ENCODE measurements at places on chromosomes 1 and 21.

- no peak for DNase-seq
Observed at GRCh38 chr1:245790441-245790840, 635.7 kb downstream of the KIF26B start.

- no peak for DNase-seq
Observed at GRCh38 chr1:27994060-27994459, 34.3 kb downstream of the XKR8 start.

DNA sequence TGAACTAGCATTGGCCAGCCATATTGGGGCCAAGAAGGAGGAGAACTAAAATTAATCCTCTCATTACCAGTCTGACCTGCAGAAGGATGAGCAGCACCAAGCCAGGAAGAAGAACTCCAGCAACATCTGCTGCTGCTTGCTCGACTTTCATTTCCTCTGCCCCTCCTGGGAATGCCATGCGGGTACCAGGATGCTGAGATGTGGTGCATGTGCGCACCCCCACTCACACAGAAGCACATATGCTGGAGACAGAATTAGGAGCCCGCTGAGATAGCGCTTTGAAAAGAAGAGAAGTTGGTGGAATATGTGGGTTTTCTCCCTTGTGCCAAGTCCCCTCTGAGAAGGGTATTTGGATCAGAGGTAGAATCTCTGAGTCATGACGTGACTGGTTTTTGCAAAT is 70.4 kb downstream of the PLXNA2 start:
- DNase-seq: no peak

GRCh38 chr1:19365721-19366120 is 53.6 kb downstream of the SLC66A1 start:
- DNase-seq: no peak

- DNase-seq: no peak
Observed at GRCh38 chr1:203743091-203743571, 21.9 kb upstream of the LAX1 start.
